Left renal pelvis (tissue), 4 donors: ENCODE measurements at places on chromosomes 6 and 20. TPM values are rescaled to one million over a fixed set of nuclear protein-coding genes. Genes with fewer than 3 reads are reported as not detected.

Gene ALDH8A1
- 28.3 TPM for polyA plus RNA-seq

Gene TSPO2
- polyA plus RNA-seq, result 2.1 TPM

DNA sequence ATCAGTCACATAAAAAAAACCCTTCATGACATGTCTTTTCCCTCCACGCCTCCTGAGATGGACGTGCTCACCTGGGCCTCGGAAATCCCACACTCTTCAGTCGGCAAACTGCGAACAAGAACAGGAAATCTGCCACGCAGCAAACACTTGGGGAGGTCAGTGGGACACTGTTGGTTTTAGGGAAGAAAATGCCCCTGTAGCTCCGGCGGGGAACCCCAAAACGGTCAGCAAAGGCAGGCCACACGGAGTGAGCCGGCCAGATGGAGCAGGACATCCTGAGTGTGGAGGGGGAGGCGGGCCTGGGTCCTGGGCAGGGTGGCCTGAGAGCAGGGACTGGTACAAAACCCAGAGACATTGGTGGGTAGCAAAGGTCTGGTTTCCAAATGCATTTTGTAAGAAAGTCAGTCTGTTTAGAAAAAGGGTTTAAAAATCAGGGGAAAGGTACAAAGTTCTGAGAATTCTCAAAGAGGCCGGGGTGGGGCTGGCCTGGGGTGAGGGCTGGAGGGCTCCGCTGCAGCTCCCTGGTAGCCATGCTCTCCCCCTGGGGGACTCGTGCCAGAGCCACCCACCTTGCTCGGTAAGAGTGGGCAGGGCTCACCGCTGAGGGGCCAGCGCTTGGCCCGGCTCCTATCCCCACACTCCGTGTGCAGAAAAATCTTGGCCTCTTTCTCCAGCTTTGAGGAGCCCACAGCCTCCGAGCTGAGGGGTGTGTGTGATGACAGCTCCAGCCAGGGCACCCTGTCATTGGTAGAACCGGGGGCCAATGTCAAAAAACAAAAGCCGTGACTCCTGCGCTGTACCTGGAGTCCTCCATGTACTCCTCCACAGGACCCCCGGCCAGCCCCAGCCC is 5.2 kb downstream of the SLC2A4RG start:
- DNase-seq, result no peak

Gene TMC2
- 0.14 TPM for polyA plus RNA-seq

Gene COMMD7
- polyA plus RNA-seq, result 75.1 TPM

Gene TNF
- polyA plus RNA-seq, result 0.29 TPM

DNA sequence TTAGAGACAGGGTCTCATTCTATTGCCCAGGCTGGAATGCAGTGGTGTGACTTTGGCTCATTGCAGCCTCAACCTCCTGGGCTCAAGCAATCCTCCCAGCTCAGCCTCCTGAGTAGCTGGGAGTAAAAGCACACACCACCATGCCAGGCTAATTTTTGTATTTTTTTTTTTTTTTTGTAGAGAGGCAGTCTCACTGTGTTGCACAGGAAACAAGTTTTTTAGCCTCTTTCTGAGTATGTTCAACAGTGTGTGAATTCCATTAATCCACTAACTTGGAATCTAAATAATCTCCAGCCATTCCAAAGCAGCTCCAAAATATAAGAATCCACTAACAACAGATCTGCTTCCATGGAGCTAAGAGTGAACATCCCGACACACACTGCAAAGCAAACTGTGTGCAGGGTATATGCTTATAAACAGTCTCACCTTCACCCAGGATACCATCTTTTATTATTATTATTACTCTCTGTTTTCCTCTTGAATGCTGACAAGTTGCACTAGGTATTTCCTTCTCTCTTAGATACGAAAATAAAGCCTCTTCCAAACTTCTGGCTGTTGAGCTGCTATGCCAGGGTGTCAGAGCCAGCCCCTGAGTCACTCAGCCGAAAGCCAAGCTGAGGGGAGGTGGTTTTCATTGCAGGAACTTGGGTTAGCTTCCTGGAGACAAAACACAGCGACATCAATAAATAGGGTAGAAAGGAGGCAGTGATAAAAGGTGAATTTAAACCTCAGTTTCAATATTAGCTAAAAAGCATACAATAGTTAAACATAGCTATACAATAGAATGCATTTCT is 264.9 kb downstream of the HIVEP2 start:
- no peak for DNase-seq

Gene IPCEF1
- polyA plus RNA-seq, result 3.1 TPM

DNA sequence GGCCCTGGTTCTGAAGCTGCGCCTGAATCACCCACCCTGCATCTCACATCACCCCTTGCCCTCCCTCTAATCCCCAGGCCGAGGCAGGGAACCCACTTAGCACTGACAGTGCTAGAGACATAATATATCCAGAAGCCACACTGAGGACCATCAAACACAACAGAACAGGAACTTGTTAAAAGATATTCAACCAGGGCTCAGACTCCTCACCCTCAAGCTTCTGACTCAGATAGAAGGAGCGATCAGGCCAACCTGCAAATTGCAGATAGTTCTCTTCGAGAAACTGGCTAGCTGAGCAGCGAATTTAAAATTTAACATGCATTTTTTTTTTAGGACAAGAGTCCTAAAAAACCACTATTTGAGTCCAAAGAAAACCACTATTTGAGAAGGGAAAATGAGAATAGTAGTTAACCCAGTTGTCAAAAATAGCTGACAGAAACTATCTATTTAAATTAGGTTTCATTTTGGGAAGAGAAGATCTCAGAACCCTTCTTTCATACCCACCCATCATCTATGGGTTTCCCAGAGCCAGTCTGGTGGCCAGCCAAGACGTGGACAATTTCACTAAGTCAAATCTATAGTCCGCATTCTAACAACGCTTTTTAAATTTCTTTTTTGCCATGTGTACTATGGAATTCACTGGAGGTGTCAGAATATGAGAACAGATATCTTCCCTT is 95.6 kb downstream of the OPRM1 start:
- no peak for DNase-seq
